ENCODE measurements at places on chromosomes 3 and 15.

GRCh38 chr3:13460341-13460736, 19.8 kb upstream of the HDAC11 start:
- DNase-seq: no peak

DNA sequence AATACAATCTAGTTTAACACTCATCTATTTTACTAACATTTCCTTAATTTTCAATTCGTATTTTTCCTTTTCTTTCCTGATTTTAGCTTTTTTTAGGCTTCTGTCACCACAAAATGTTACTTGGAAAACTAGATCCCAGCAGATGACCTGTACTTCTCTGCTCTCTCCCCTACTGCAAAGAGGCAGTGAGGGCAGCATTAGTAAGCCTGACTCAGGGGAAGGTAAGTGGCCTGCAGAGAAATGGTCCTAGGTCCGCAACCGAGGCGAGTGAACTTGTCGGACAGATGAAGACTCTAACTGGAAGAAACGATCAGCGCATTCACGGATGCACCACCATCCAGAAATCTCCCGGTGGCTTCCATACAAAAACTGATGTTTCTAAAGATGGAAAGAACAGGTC, 20.4 kb downstream of the TMEM43 start:
- peak; percentile 18 for DNase-seq

GRCh38 chr15:57345584-57345983, 30.7 kb upstream of the CGNL1 start:
- no peak for DNase-seq

- DNase-seq: no peak
Measured at GRCh38 chr15:24916305-24917009, 38.3 kb upstream of the SNRPN start.

DNA sequence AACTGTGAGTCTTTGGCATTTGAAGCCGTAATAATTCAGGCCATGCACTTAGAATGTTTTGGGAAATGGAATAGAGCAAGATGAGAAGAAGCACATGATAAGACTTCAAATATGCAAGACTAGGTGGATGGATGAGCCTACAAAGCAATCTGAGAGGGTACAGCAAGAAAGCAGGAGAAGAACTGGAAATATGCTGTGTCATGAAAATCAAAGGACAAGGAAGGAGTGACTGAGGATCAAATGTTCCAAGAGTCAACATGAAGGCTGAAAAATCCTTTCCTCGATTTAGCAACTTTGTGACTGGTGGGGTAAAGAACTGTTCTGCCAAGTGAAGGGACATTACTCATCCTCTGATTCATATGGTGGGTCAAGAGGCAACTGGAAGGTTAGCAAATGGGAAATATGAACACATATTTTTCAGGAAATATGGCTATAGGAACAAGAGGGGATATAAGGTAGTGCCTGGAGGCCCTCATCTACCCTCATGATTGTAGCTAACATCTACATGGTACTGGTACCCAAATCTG, 803.7 kb upstream of the ARRDC4 start:
- DNase-seq: no peak

GRCh38 chr15:81776976-81777375, 268.8 kb downstream of the MEX3B start:
- no peak for DNase-seq
